CD8-positive, alpha-beta T cell (primary cell): ENCODE measurements at places on chromosomes 7 and 10.

DNA sequence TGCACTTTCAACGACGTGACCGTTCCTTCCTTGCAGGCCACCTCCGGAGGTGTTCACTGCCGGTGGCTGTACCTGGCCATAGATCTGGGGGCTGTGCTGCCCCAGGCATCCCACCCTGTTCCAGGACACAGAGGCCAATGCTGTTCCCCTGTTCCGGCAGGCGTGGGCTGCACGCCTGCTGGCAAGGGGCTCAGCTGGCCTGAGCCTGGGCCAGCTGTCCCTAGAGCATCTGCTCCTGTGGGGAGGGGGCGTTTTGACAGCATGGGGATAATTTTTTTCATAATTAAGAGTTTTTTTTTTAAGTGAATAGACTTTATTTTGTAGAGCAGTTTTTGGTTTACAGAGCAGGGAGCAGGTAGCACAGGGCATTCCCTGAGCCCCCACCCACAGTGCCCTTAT lies 28.8 kb downstream of the PWWP2B start:
- DNase-seq: no peak

DNA sequence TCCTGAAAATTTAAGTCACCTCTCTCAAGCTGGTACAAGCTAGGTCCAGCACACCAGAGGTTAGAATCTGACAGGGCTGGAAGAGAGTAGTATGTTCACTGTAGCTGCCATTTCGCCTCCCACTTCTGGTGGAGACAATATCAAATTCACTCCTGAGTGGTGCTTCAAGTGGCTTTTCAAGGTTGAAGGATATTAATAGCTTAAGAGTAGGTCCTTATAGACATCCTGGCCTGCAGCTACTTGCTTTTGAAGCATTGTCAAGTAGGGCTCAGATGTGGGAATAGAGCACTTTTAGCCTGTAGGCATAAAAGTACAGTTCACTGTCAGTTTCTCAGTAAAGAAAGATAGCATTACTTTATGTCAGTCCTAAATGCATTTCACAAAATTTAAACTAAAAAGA lies 270.5 kb upstream of the PLPP4 start:
- no peak for DNase-seq

DNA sequence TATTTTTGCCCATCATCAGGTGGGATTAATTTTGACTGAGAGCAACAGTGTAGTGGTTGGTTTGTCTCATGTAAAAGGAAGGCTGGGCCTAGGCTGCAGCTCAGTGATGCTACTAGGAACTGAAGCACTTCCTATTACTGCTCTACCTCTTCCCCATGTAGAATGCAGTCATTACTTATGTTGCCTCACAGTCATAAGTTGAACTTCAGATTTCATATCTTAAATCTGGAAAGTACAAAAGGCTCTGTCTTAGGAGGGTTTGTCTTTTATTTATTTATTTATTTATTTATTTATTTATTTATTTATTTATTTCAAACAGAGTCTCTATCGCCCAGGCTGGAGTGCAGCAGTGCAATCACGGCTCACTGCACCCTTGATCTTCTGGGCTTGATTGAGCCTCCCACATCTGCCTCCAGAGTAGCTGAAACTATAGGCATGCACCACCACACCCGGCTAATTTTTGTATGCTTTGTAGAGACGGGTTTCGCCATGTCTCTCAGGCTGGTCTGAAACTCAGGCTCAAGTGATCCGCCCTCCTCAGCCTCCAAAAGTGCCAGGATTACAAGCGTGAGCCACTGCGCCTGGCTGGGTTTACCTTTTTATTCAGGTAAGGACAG lies 721.7 kb upstream of the GALNT17 start:
- DNase-seq: no peak

DNA sequence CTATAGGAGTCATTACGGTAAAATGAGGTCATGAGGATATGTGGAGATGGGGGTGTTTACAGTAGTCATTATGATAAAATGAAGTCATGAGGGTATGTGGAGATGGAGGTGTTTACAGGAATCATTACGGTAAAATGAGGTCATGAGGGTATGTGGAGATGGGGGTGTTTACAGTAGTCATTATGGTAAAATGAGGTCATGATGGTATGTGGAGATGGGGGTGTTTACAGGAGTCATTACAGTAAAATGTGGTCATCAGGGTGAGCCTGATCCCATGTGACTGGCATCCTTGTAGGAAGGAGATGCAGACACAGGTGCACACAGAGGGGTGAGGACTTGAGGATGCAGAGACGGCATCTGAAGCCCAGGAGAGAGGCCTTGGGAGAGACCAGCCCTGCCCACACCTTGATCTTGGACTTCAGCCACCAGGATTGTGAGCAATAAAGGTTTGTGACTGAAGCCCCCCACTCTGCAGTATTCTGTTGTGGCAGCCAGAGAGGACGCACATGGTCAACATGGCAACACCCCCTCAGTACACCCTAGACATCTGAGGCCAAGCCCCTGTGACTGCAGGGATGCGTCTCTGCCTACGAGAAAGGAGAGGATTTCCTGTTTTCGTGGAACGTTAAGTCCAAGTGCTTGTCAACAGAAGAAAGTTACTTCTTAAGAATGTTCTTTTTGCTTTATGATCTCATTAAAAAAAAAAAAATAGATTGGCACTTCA lies 544.4 kb downstream of the DNAJB6 start:
- peak; percentile 66 for DNase-seq

GRCh38 chr7:38068461-38068860 lies 109.6 kb upstream of the STARD3NL start:
- DNase-seq: no peak

DNA sequence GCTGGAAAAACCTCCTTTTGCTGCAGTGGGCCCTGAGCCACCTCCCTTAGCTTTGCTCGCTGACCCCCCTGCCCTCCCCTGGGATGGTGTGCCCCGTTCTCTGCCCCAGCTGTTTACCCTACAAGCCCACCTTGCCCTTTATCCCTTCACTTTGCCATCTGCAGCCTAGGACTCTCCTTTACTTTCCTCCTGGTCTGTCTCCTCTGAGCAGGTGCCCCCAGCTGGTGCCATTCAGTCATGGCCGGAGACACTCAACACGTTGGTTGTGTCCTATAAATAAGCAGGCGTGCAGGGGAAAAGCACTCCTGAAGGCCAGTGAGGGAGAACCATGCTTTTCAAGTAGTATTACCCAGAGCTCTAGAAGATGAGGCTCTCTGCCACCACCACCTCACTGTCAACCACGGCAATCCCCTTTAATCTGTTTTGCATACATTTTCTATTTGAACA lies 6.1 kb downstream of the RASSF4 start:
- DNase-seq: no peak

DNA sequence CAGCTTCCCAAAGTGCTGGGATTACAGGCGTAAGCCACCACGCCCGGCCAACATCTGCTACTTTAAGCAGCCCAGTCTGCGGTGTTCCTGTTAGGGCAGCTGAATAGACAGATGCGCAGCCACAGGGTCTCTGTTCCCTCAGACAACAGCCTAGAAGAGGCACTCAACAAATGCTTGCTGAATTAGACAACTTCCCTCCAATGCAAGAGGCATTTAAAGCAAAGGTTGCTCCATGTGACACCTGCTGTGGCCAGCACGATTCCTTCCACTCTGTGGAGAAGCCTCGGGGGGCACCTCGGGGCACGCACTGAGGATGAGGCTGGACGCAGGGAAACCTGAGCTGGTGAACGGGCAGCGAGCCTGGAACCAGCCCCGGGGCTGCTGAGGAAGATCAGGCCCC lies 237.8 kb downstream of the MAD1L1 start:
- no peak for DNase-seq
